ENCODE measurements at places on chromosomes 13 and 19.

GRCh38 chr13:45063261-45063860 is 56.9 kb upstream of the GTF2F2 start:
- no peak for DNase-seq

DNA sequence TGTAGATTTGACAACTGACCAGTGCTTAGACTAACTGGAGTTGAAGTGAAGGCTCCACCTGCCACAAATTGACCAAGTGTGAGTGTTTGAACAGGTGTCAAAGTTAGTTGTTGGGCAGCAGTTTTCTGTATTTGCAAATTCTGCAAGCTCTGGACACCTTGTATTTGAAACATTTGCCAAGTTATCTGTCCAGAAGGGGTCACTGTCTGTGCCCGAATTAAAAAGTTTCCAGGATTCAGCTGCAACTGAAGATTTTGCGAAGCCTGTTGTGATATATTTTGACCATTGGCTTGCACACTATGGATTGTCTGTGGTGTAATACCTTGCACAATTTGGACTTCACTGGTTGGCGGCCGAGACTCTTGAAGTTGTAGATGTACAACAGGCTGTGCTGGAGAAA is 1690.7 kb downstream of the SLITRK5 start:
- DNase-seq, result no peak

- DNase-seq, result no peak
These were observed 355.1 kb downstream of the SLITRK5 start for GRCh38 chr13:88026241-88026640.

DNA sequence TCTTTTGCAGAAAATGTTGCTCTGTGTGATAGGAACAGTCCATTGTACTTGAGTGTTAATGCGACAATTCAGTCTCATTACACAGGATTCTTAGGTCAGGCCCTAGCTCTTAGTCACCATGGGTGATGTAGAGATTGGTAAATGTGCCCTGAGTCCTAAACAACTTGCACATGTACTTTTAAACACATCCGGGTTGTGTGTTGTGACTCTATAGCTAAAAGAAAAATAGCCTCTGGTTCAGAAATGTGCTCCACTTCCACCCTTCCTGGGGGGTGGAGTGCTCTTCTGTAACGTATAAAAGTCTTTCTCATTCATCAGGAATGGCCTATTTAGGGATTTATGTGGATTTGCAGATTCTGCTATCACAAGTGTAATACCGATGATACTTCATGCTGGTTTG is 5.2 kb downstream of the SPATA13 start:
- no peak for DNase-seq

DNA sequence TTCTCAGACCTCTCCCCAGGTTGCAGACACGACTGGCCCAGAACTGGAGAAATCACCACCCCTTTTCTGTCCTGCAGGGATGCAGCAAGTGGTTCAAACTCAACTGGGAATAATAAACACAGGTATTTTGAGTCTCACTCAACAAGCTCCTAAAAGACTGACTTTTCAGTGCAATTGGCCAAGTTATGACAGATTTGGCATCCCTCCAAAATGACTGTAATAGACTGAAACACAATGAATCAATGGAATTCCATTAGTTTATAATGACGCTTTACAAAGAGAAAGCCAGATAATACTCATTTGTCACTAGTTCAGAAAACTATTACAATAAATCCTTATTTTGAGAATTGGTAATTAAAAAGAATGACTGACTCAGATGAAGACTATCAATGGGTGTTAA is 38.1 kb downstream of the MIPEP start:
- DNase-seq, result no peak

DNA sequence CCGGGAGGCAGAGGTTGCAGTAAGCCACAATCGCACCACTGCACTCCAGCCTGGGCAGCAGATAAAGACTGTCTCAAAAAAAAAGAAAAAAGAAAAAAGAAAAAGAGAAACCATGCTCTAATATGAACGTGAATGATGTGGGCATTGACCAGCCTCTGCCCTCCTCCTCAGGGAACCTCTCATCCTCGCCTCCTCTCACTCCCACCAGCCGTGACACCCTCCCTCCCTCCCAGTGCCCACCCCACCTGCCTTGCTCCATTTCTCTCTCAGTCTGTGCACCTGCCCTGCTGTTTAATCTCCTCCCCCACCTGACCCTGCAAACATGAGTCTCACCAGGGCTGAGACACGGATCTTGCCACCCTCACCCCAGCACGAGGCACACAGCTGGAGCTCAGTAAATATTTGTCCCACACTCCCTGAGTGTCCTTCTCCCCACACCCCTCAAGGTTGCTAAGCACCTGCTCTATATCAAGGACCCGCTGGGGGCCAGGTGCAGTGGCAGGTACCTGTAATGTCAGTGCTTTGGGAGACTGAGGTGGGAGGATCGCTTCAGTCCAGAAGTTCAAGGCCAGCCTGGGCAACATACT is 7.5 kb upstream of the BCAT2 start:
- DNase-seq, result peak; percentile 96

DNA sequence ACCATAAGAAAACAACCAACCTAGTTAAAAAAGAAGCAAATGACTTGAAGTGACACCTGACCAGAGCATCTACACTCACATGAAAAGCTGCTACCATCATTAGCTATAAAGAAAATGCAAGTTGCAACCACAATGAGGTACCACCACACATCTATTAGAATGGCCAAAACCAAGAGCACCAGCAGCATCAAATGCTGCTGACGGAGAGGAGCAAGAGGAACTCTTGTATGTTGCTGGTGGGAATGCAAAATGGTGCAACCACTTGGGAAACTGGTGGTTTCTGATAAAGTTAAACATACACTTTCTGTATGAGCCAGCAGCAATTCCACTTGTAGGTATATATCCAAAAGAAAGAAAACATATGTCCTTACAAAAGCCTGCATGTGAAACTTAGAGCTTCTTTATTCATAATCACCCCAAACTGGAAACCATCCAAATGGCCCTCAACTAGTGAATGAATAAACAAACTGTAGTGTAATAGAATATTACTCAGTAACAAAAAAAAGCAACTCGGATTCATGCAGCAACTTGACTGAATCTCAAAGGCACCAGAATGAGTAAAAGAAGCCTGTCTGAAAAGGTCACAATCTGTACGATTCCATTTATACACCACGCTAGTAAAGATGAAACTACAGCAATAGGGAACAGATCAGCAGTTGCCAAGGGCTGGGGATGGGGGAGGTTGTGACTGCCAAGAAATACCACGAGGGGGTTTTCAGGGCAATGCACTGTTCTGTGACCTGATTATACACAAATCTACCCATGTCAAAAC is 60.9 kb upstream of the RANBP3 start:
- no peak for DNase-seq

DNA sequence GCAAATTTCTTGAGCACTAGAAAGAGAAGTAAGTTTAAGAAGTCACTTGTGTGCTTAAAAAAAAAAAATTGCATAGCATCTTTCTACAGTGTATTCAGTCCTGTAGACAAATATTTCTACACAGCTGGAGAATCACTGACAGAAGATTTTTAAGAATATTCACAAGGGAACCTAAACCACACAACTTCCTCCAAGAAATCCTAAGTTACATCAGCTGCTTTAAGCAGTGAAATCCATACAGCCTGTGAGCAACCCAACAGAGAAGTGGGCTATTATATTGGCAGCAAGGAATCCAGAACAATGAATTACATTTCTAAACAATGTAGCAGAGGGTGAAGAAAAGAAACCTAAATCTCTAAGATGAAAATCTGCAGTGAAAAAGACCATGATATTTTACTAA is 1.5 kb downstream of the DOCK9 start:
- no peak for DNase-seq

- no peak for DNase-seq
These were observed 583 bp upstream of the ZNF480 start for GRCh38 chr19:52296400-52296772.

DNA sequence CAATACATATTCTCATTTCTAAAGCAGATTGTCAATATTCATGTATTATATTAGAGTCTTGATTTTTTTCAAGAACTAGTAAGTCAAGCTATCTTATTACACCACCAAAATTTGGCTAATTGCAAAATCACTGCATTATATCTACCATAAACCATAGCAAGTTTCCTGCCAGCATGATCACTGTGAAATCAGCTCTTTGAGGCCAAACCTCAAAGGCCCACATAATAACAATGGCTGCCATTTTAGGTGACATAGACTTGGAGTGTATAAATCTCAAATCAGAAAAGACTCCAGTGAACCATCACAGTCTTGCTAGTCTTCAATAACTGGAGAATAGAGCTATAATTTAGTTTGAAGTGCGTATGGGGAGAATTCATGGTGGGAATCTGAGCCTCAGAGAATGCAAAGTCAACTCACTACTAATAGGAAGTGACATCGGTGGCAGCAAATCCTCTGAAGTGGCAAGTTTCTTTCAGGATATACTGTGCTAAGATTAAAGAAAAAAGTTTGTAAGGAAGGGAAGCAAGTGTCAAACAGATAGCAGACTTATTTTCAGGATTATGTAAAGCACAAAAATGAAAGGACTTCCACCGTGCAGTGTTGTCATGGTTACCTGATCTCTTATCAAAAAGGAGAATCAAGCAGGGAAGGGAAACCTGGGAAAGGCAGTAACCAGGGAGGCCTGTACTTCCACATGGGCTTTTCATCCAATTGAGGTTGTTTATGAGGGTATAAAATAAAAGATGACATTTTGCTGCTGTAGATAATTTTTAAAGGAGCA is 117.4 kb upstream of the FNDC3A start:
- no peak for DNase-seq

DNA sequence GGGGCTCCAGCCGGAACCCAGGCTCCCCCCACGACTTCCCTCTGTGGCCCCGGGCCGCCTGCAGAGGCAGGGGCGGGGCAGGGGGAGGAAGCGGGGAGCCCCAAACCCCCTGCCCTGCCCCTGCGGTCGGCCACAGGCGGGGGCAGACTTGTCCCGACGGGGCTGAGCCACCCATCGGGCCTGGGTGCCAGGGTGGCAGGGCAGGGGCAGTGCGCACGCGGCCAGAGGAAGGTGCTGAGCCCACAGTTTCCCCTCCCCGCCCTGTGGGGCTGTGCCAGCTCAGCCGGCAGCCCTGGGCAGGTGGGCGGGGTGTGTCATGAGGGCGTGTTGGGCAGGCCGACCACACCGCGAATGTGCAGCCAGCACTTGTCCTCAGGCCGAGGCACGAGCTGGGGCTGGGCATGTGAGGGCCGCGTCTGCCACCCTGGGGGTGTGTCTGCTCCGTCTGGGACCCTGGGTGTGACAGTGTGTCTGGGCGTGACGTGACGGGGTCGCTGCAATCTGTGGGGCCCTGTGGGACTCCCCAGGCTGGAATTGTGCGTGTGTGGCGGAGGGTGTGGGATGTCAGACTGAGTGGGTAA is 17.7 kb downstream of the CCDC97 start:
- no peak for DNase-seq

- no peak for DNase-seq
These were observed 2.5 kb downstream of the SLC35E1 start for GRCh38 chr19:16569609-16570320.

GRCh38 chr19:50042363-50043024 is 16.7 kb downstream of the ZNF473 start:
- no peak for DNase-seq

- DNase-seq, result no peak
These were observed 71.9 kb upstream of the IRS2 start for GRCh38 chr13:109858319-109858718.

- no peak for DNase-seq
These were observed 995 bp upstream of the MKNK2 start for GRCh38 chr19:2051773-2052704.

DNA sequence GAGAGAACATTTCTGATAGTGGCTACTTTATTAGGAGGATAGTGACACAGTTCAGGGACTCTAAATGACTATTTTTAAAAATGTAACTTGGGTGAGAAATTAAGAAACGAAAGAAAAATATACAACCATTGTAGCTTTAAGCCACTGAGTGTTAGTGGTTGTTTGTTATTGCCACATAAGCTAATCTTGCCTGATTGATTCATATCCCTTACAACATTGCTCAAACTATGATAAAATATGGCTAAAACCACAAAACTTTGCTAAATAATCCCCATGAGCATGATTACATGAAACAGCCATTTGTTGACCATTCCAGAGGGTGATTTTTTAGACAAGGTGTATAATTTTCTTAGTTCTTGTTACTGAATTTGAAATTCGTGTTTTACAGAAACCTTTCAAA is 343.4 kb downstream of the SLITRK5 start:
- DNase-seq, result no peak

- DNase-seq, result no peak
These were observed 50.6 kb downstream of the MYO16 start for GRCh38 chr13:108680011-108680410.

DNA sequence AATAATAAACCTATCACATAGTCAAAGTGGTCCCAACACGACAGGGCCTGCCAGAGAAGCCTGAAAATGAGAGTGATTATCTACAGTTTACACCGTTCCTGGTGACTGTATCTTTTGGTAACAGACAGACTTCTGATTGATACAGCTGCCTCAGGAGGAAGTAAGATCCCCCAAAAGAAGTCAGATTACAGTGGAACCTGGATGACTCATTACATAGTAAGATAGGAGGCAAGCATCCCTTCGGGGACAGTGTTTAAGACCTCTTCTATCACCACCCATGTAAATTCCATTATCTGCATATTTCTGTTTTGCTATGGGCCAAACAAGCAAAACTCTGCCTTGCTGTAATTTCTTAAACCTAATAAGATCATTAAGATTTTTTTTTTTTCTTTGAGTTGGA is 44.0 kb upstream of the FLT1 start:
- no peak for DNase-seq

- no peak for DNase-seq
These were observed 16.7 kb downstream of the GSX1 start for GRCh38 chr13:27808851-27809550.

GRCh38 chr13:67259208-67259607 is 29.1 kb upstream of the PCDH9 start:
- DNase-seq, result no peak

DNA sequence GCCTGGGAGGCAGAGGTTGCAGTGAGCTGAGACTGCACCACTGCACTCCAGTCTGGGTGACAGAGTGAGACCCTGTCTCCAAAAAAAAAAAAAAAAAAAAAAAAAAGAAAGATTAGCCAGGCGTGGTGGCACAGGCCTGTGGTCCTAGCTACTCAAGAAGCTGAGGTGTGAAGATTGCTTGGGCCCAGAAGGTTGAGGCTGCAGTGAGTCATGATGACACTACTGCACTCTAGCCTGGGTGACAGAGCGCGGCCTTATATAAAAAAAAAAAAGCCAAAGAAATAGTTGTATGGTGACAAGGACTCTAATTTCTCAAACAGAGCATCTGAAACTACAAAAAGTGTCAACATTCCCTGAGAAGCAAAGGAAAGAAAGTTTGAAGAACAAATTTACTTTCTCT is 3.4 kb downstream of the PBX4 start:
- DNase-seq, result no peak

- no peak for DNase-seq
These were observed 23.9 kb upstream of the SPART start for GRCh38 chr13:36370108-36370429.

- DNase-seq, result no peak
These were observed 46.0 kb downstream of the C13orf46 start for GRCh38 chr13:113927661-113928581.

GRCh38 chr19:38032951-38033350 is 125.9 kb downstream of the SIPA1L3 start:
- no peak for DNase-seq

GRCh38 chr19:11378319-11379189 is 4.1 kb downstream of the SWSAP1 start:
- no peak for DNase-seq

GRCh38 chr13:28865149-28865744 is 45.1 kb downstream of the MTUS2 start:
- DNase-seq, result no peak

- no peak for DNase-seq
These were observed 2.8 kb downstream of the PRMT1 start for GRCh38 chr19:49679771-49680413.
